ENCODE measurements at places on chromosomes 13 and 19.

- H3K27me3 ChIP-seq = no peaks in the 10 kb centered on the region
- no peak for DNase-seq
- no peak overlapping the region for H3K27ac ChIP-seq
- H3K36me3 ChIP-seq = no peaks in the 10 kb centered on the region
Observed at GRCh38 chr13:66835040-66835628, 395.0 kb downstream of the PCDH9 start.

DNA sequence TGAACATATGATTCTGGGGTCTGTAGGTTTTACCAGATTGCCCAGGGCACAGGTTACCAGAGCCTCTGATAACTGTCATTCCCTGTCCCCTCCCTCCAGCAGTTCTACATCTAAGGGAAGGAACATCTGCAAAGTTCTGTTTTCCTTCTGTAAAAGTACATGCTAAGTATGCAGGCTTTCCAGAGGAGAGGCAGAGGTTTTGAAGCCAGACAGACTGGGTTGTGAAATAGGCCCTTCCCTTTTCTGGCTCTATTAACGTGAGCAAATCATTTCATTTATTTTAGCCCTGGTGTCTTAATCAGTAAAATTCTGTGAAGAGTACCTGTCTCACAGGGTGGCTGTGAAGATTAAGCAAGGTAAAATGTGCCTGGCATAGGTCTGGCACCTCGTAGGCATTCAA is 66.1 kb upstream of the C1QTNF9 start:
- DNase-seq = no peak
- H3K4me1 ChIP-seq = no peaks in the 10 kb centered on the region
- no peak overlapping the region for H3K4me3 ChIP-seq
- no peaks in the 10 kb centered on the region for H3K27me3 ChIP-seq
- H3K27ac ChIP-seq = no peak overlapping the region

DNA sequence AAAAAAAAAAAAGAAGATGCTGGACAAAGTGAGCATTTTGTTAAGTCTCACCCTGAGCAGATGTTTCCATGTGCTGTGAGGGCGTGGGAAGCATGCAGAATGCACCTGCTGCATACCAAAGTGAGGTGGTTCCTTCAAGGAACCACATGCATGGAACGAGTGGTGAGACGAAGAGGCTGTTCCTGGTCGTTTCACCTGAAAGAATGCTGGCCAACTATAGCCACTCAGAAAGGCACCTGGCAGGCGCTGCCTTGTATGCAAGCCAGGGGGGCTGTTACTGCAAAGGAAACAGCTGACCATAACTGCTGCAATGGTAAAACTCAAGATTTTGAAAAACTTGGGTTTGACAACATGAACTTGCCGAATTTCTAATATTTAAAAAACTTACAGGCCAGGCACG is 14.7 kb downstream of the MIER2 start:
- H3K27me3 ChIP-seq = no peaks in the 10 kb centered on the region
- no peak overlapping the region for H3K27ac ChIP-seq
- no peaks in the 10 kb centered on the region for H3K4me1 ChIP-seq
- peaks cover 34% of the 10 kb centered on the region for H3K36me3 ChIP-seq
- H3K4me3 ChIP-seq = no peak overlapping the region
- no peak for DNase-seq

DNA sequence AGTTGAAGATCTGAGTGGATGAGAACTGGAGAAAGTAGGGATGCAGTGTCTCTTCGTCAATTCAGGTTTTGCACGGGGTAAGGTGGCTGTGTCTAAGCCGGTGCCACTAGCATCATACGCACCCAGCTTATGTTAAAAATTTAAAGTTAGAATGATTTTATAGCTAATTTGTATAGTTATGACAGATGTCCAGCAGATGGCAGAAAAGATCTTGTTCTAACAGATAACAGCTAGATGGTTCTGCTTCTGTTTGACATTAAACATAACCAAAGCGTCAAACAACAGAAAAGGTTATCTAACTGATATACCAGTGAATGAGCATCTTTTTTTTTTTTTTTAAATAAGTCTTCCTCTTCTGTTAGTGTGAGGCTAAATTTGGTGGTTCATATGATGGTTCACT is 18.8 kb upstream of the EDDM13 start:
- no peak overlapping the region for H3K4me3 ChIP-seq
- H3K27ac ChIP-seq = no peak overlapping the region
- H3K27me3 ChIP-seq = no peaks in the 10 kb centered on the region
- no peaks in the 10 kb centered on the region for H3K4me1 ChIP-seq
- DNase-seq = no peak
- no peaks in the 10 kb centered on the region for H3K36me3 ChIP-seq

- H3K27me3 ChIP-seq = no peaks in the 10 kb centered on the region
- no peaks in the 10 kb centered on the region for H3K4me1 ChIP-seq
- no peaks in the 10 kb centered on the region for H3K36me3 ChIP-seq
- no peak overlapping the region for H3K27ac ChIP-seq
- H3K4me3 ChIP-seq = no peak overlapping the region
Observed at GRCh38 chr19:29287061-29287460, 74.1 kb upstream of the UQCRFS1 start.

DNA sequence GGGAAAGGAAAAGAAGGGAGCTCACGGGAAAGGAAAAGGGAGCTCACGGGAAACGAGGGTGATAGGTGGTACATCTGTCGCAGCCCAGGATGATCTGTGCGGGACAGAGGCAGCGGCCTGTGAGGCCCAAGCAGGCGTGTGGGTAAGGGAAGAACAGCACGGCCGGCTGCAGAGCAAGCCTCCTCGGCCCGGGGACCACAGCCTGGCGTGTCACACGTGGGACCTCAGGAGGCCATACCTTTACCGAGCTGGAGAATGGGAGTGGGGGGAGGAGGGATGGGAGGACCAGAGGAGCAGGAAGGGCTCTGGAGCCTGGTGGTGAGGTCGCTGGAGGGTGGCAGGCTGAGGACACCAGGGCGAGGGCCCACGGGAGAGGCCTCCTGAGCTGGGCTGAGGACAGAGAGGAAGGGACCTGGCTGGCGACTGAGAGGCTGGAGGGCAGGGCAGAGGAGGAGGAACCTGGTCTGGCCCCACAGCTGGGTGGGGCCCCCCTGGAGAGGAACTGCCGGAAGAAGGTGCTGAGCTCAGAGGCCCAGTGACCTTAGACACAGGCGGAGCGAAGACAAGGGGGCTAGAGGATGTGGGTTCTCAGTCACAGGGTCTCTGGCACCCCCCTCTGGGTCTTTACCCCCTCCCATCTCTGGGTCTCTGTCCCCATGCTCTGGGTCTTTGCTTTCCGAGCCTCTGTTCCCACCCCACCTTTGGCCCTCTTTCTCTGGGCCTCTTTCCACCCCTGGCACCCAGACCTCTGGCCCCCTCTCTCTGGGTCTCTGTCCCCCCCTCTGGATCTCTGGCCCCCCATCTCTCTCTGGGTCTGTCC is 2.9 kb upstream of the FTL start:
- no peaks in the 10 kb centered on the region for H3K27me3 ChIP-seq
- H3K36me3 ChIP-seq = peaks cover 16% of the 10 kb centered on the region
- no peak overlapping the region for H3K4me3 ChIP-seq
- no peak for DNase-seq
- peaks cover 6% of the 10 kb centered on the region for H3K4me1 ChIP-seq

DNA sequence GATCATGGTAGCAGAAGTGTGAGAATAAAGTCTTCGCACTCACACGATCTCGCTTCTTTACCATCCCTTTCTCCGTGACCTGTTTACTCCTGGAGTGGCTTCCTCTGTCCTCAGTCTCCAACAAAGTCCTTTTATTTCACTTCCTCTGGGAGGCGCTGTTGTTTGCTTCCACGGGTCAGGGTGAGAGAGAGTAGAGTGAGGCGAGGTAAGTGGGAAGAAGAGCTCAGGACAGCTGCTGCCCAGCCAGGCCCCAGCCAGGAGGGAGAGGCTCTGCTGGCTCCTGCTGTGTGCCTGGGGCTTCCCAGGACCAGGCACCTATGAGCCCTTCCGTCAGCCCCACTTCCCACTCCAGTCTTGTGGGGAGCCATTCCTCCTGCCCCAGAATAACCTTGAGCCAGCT is 242.1 kb downstream of the FGF9 start:
- no peak overlapping the region for H3K27ac ChIP-seq
- DNase-seq = no peak
- no peaks in the 10 kb centered on the region for H3K27me3 ChIP-seq
- peaks cover 1% of the 10 kb centered on the region for H3K4me1 ChIP-seq

DNA sequence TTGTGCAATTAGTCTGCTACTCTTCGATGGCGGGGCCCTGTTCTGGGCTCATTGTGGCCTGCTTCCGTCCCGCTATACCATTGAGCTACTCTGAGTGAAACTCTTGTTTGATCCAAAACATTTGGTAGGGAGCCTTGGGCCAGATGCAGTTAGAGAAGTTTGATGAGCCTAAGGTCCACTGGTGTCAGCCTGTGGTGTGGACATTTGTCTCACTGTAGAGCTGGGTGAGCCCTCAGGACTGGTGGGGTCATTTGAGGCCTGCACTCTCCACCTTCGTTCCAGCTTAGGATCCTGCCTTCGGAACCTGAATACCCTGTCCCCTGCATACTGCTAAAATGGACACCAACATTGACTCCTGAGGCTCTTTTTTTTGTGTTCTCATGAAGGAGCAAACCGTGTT is 6.9 kb downstream of the UBAC2 start:
- no peak for DNase-seq
- no peak overlapping the region for H3K27ac ChIP-seq
- no peaks in the 10 kb centered on the region for H3K27me3 ChIP-seq

DNA sequence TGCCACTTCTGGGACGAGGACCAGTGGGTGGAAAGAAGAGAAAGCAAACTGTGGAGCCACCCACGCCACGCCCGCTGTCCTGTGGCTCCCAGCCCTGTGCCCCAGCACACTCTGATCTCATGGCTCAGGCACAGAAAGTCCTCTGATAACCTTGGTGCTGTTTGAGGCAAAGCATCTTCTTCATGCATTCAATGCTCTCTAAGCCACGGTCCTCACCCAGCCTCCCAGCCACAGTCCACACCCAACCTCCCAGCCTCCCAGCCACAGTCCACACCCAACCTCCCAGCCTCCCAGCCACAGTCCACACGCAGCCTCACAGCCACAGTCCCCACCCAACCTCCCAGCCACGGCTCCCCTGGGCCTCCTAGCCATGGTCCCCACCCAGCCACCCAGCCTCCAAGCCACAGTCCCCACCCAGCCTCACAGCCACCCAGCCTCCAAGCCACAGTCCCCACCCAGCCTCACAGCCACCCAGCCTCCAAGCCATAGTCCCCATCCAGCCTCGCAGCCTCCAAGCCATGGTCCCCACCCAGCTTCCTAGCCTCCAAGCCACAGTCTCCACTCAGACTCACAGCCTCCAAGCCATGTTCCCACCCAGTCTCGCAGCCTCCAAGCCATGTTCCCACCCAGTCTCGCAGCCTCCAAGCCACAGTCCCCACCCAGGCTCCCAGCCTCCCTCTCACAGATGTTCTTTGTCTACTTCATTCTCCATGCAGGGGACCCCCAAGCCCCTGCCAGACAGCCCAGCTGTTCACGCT is 74.9 kb downstream of the SOX1 start:
- DNase-seq = no peak
- H3K36me3 ChIP-seq = no peaks in the 10 kb centered on the region
- no peaks in the 10 kb centered on the region for H3K27me3 ChIP-seq
- H3K4me1 ChIP-seq = no peaks in the 10 kb centered on the region
- no peak overlapping the region for H3K27ac ChIP-seq
- H3K4me3 ChIP-seq = no peak overlapping the region

DNA sequence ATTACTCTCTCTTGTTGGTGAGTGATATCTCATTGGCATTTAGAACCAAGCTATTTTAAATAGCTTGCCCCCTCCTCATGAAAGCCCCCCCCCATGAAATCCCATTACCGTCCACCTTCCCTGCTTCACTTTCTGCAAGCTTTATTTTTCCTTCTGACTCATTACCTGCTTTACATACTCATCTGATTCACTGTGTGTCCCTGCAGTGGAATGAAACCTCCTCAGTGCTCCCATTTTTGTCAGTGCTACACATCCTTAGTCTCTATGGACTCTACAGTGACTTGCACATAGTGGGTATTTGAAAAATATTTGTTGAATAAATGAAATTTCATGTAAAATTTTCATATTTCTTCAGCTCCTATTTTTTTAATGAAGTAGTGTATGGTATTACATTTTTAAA is 62.3 kb downstream of the DOCK9 start:
- H3K4me1 ChIP-seq = no peaks in the 10 kb centered on the region
- no peak overlapping the region for H3K27ac ChIP-seq
- H3K27me3 ChIP-seq = no peaks in the 10 kb centered on the region
- H3K36me3 ChIP-seq = no peaks in the 10 kb centered on the region
- DNase-seq = no peak
- H3K4me3 ChIP-seq = no peak overlapping the region

DNA sequence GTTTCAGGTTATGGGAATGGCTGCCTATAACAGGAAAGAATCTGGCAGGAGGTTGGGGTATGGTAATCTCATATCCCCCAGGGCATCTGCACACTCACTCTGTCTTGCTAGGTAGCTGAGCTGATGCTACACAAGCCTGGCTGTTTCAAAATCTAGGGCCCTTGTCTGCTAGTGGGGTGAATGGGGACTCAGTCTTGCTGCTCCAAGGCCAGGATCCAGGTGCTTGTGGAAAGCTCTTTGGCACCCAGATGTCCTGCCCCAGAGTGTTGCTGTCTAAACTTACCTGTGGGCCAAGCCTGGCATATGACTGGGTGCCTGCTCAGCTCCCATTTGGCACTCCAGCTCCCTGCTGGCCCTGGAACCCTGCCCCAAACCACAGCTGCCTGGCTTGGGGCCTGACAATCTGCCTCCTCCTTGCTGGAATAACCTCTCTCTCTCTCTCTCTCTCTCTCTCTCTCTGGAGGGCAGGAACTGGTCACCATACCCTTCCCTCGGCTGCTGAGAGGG is 158.1 kb upstream of the TSC22D1 start:
- no peaks in the 10 kb centered on the region for H3K36me3 ChIP-seq
- no peak for DNase-seq
- H3K4me1 ChIP-seq = no peaks in the 10 kb centered on the region
- no peaks in the 10 kb centered on the region for H3K27me3 ChIP-seq
- H3K27ac ChIP-seq = no peak overlapping the region
- no peak overlapping the region for H3K4me3 ChIP-seq

DNA sequence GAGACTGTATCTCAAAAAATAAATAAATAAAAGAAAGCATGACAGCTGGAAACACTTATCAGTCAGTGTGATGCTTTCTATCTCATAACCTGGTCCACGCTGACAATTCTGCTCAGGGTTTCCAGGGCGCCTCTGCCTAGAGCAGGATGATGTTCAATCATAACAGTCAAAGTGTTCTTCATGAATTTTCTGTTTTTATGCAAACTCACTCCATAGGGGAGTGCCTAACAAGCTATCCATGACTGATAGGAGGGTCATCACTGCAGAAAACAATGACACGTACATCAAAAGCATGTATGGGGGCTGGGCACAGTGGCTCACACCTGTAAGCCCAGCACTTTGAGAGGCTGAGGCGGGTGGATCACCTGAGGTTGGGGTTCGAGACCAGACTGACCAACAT is 41.4 kb upstream of the ZNF83 start:
- DNase-seq = no peak
- H3K27me3 ChIP-seq = no peaks in the 10 kb centered on the region
- H3K4me1 ChIP-seq = no peaks in the 10 kb centered on the region
- no peaks in the 10 kb centered on the region for H3K36me3 ChIP-seq
- H3K4me3 ChIP-seq = no peak overlapping the region

- no peaks in the 10 kb centered on the region for H3K4me1 ChIP-seq
- H3K36me3 ChIP-seq = no peaks in the 10 kb centered on the region
- DNase-seq = no peak
- H3K27me3 ChIP-seq = no peaks in the 10 kb centered on the region
- no peak overlapping the region for H3K27ac ChIP-seq
- H3K4me3 ChIP-seq = no peak overlapping the region
Observed at GRCh38 chr13:71721104-71721503, 145.9 kb downstream of the DACH1 start.
